ENCODE measurements at places on chromosomes 7 and 10.

- no peak for DNase-seq
Observed at GRCh38 chr10:6766131-6766801, 186.2 kb upstream of the PRKCQ start.

GRCh38 chr10:20953120-20953519, 56.0 kb upstream of the NEBL start:
- DNase-seq: no peak

- DNase-seq: no peak
Observed at GRCh38 chr10:23912884-23913404, 296.0 kb upstream of the KIAA1217 start.

GRCh38 chr10:88833723-88834122, 17.9 kb downstream of the ANKRD22 start:
- DNase-seq: no peak

GRCh38 chr10:6811153-6811552, 231.1 kb upstream of the PRKCQ start:
- DNase-seq: no peak

DNA sequence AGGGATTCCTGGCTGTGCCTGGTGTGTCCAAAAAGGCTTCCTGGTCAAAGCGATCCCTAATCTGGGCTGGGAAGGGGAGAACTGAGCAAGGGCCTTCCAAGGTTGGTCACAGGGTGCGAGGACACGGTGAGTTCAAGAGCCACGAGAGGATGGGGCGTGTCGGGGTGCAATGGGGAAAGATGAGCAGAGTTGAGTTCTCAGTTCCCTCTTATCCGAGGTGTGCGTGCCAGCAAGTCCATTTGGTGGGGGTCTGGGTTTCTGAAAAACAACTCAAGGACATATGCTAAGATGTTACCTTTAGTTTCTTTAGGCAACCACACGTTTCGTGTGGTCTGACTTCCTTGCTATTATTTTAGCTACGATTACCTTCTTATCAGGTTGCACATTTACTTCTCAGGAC, 1.3 kb downstream of the ZNF775 start:
- DNase-seq: no peak

DNA sequence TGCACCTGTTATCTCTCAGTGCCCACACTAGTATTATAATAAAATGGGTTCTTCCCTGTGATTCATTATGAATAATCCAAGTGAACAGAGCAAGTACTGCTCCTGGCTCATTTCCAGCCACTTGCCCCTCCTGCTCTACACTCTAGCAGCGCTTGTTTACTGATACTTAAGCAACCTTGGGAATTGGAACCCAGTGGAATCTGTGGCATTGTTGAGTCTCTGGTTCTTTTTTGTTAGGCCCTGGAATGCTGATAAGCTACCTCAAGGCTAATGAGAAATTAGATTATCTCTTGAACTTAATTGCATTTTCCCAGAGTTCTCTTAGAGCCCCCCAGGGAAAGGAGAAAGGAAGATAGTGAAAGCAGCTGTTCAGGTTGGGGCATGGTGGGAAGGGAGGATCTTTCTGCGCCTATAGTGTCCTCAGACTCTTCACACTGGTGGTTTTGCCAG, 34.0 kb downstream of the PRKAR2B start:
- DNase-seq: no peak

DNA sequence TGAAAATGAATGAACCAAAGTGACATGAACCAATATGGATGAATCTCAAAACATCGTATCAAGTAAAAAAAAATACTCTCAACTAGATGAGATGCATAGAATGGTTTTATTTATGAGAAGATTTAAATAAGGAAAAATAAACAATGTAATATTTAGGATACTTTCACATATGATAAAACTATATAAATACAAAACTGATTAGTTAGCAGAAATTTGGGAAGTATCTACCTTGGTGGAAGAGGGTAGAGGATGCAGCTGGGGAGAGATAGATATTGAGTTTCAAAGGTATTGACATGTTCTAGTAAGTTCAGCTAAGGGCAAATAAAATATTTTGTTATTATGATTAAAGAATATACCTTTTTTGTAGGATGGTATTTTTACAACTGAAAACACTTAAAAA, 463.1 kb downstream of the SH2D4B start:
- no peak for DNase-seq

GRCh38 chr10:12186323-12186722, 9.4 kb downstream of the NUDT5 start:
- DNase-seq: no peak

DNA sequence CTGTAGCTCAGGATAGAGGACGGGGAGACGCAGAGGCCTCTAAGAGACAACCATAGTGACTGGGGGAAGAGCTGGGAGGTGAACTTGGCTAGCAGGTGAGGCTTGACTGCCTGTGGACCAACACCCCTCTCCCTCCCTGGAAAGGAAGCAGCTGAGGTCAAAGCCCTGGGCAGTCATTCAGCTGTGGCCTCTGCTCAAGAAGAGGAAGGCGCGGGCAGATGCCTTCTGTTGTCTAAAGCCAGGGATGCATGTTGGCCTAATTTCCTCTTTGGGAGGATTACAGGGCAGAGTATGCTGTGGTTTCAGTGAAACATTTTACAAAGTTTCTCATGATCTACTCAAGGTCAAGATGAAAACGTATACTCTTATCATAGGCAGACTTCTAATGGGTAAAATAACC, 327.1 kb downstream of the PRPF18 start:
- DNase-seq: no peak

DNA sequence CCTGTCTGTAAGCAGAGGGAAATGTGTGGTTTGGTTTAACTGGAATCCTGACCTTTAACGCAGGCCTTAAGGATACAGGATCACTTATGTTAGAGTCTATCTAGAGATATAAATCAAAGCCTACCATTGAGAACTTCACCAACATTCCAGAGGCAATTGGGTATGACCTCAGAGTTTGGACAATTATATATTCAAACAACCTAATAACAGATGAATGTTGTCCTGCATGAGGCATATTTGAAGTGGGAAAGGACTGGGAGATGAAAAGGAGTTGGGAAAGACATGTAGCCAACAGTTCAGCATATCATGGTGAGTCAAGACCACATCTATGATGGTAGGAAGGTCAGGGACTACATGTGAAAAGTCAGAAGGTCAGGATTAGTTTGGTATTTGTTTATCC, 274.2 kb downstream of the DOCK4 start:
- no peak for DNase-seq

- no peak for DNase-seq
Observed at GRCh38 chr7:124773938-124774337, 8.3 kb upstream of the GPR37 start.

DNA sequence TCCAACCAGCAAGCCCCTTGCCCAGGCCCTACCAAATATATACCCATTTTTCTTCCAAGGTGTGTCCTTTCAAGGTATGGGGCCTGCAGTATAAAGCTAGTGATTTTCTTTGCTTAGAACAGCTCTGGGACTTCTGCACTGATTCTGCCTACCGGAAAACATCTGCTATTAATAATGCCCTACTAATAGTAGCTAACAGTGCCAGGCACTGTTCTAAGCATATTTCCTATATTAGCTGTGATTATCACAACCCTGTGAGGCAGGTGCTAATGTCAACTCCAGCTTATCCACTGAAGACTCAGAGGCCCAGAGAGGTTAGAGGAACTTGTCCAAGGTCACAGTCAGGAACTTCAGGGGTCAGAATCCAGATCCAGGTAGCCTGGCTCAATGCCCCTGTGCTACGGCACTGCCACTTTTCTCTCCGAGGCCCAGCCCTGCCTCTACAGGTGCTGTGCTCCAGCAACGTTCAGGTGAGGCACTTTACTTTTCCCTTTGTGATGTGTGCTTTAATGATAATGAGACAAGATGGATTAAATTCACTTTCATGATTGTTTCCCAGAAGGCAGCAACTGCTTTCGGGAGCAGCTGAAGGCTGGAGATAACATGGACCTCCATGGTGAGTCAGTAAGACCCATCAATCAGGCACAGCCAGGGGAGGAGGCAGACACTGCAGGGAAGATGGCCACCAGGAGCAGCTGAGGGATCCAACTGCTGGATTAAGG, 26.7 kb downstream of the TAS2R41 start:
- DNase-seq: no peak

DNA sequence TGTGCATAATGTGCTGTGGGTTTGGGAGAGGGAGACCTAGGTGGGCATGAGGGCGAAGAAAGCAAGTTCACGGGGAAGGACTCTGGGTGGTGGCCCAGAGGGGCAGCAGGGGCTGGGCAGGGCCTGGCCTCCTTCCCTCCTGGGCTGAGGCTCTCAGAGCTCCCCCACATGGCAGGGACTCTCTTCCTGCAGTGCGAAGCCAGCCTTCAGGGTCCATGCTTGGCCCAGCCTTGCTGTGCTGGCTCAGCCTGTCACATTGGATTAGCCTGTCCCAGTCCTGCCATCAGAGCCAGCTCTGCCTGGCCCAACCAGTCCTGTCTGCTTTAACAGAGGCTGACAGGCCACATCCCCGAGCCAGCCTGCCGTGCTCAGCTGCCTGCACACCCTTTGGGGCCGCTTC, 20.4 kb upstream of the ZNF488 start:
- DNase-seq: no peak

GRCh38 chr7:34396437-34397064, 261.5 kb upstream of the NPSR1 start:
- DNase-seq: no peak

- DNase-seq: no peak
Observed at GRCh38 chr7:45446195-45446944, 127.8 kb upstream of the ADCY1 start.

- no peak for DNase-seq
Observed at GRCh38 chr10:126905776-126906703, 812 bp downstream of the DOCK1 start.

DNA sequence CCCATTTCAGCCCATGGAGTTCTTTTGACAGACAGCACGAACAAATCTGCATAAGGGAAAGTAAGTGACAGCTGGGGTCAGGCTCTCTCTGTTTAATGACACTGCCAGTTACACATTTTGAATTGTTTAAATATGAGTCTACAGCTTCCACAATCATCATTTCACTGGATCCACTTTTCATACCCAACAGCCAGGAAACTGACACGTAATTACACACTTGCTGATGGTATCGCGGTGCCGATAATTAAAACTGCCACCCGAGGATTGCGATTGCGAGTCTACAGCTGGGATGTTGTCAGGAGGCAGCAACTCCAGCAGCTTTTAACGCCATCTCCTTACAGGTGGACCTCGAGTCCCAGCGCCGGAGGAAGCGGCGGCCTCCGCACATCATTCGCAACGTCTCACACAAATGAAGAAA, 230.8 kb upstream of the MGMT start:
- DNase-seq: no peak

DNA sequence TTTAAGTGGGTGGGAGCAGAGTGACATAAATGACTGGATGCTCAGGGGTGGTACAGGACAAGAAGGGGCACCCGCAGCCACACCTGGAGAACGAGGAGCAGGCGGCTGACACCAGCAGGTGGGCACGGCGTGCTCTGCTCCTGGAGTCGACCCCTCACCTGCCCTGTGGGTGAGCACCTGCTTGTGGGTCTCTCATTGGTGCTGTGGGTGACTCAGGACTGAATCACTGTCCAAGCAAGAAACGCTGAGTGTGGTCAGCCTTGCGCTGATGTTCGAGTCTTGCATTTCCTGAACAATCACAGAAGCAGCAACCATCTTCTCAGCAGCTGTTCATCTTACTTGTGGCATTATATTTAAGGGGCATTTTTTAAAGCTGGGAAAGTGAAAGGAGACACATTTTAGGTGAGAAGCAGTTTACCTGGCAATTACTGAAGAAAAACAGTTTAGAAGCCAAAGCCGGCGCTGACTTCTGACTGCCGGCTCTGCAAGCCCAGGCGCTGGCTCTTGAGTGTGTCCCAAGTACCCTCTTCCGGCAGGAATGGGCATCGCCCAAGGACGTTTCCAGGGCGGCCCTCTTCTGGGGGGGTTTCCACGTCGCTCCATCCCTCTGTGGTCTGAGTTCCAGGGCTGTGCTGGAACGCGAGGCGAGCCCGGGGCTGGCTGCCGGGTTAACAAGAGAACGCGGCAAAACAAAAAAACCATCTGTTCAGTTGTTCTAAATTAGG, 145.2 kb upstream of the PFKP start:
- DNase-seq: no peak

GRCh38 chr7:54888067-54888733, 129.2 kb upstream of the SEC61G start:
- DNase-seq: no peak

DNA sequence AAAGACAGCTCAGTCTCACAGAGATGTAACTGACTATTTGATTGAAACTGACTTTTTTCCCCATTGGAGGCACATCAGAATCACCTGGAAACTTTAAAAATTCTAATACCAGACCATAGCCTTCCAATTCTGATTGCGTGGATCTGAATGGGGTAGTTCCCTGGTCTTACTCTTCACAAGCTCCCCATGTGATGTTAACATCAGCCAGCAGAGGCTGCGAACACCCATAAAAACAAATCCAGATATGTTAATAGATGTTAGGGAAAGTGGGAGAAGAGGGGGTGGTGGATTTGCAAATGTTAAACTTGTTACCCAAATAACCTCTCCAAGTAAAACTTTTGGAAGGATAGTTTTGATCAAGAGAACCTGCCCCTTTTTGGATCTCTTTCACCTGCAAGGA, 1133.4 kb downstream of the CNTNAP2 start:
- DNase-seq: no peak

- DNase-seq: no peak
Observed at GRCh38 chr7:147756300-147756699, 834.3 kb upstream of the C7orf33 start.
